ENCODE measurements at places on chromosomes 3 and 15.

DNA sequence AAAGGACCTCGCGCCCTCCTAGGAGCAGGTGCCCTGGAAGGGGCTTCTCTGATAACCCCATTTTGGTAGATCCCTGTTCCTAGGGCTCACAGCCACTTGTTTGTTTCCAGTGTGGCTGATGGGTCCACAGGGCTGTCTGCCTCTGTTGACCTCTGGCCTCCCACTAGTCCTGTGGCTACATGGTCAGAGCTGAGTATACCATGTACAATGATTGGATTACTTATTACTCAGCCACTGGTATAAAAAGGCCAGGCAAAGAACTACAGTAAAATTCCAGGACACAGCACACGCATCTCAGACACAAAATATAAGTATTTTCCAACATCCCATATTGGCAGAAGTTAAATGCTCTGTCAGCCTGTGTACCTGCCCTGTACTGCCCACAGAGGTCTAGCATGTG lies 277.3 kb downstream of the GABRG3 start:
- no peak for DNase-seq

DNA sequence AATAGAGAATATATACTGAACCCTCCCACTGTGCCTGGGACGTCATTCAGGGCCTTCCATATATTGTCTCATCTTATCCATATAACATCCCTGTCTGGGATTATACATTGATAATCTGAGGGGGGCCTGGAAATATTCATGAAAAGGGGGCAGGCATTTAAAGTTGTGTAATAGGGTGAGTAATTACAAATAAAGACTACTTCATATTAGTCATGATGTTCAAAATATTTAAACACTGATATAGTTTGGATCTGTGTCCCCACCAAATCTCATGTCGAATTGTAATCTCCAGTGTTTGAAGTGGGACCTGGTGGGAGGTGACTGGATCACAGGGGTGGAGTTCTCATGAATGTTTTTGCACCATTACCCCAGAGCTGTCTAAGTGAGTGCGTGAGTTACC lies 97.8 kb downstream of the AQP9 start:
- DNase-seq: no peak

GRCh38 chr3:168973206-168973605 lies 690.3 kb downstream of the MECOM start:
- DNase-seq: no peak

- no peak for DNase-seq
These were observed 61.0 kb upstream of the DAZL start for GRCh38 chr3:16666206-16666605.

GRCh38 chr3:101072300-101072699 lies 79.1 kb upstream of the ABI3BP start:
- no peak for DNase-seq

DNA sequence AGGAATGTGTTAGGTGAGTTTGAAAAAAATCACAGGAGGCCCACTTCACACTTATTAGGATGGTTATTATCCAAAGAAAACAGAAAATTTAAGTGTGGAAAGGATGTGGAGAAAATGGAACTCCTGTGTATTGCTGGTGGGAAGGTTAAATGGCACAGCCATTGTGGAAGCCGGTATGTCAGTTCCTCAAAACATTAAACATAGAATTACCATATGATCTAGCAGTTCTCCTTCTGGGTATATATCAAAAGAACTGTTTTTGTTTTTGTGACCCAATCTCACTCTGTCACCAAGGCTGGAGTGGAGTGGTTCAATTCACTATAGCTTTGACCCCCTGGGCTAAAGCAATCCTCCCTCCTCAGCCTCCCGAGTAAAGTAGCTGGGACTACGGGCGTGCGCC lies 10.4 kb upstream of the ZFYVE19 start:
- DNase-seq: no peak

DNA sequence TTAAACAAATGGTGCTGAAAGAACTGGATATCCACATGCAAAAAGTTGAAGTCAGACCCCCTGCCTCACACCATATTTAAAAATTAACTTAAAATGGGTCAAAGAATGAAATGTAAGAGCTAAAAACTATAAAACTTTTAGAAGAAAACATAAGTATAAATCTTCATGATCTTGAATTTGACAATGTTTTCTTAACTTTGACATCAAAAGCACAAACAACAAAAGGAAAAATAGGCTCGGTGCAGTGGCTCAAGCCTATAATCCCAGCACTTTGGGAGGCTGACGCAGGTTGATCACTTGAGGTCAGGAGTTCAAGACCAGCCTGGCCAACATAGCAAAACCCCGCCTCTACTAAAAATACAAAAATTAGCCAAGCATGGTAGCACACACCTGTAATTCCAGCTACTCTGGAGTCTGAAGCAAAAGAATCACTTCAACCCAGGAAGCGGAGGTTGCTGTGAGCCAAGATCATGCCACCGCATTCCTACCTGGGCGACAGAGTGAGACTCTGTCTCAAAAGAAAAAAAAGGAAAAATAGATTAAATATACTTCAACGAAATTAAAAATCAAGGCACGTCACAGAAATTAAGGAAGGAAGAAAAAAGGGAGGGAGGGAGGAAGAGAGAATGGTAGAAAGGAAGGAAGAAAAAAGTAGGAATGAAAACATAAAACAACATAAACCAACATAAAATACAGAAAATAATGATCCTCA lies 1.5 kb downstream of the RAB27A start:
- no peak for DNase-seq

- no peak for DNase-seq
These were observed 348.6 kb upstream of the GRM7 start for GRCh38 chr3:6512172-6512800.

DNA sequence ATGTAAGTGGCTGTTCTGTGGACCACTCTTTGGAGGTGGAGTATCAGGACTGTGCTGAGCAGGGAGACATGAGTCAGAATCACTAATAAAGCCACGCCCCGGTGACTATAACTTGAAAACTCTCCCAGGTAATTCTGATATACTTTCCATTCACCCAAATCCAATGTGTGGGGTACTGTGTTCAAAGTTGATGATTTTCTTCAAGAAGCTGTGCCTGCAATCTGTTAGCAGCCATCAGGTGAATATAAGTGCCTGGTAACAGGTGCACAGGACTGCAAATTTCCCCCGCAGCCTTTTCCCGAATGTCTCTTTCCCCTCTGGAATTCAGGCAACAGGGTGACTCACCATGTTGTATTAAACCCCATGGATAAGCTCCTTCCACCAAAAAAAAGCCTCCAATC lies 17.0 kb downstream of the MAGI1 start:
- no peak for DNase-seq

DNA sequence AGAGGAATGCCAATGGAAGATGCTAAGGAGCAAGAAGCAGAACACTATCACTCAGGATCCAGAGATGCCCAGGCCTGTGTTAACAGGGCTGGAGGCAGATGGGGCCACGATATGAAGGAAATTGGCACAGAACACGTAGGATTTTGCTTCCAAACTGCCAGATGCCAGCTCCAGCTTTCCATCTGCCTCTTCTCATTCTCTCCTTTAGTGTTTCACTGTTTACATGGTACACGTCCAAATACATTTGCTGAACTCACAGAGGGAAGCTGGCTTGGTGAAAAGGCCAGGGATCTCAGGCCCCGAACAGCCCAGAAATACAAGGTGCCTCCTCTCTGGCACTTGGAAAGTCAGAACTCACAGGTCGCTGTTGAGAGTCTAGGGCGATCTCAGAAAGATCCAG lies 187.0 kb downstream of the NTRK3 start:
- no peak for DNase-seq

DNA sequence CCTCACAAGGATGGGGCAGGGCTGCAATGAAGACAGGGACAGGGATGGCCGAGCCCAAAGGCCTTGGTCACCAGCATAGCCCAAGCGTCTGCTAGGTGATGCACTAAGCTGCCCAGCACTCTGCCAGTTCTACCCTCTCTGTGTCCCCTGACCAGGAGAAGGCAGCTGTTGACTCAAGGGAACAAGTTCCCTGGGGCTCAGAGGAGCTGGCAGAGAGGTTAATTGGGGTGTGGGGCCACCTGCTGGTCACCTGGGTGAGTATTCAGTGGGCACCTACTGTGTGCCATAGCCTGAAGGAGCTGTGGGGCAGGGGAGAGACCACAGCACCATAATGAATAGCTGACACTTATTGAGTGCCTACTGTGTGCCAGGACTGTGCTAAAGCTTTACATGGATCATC lies 22.0 kb upstream of the DOCK3 start:
- peak; percentile 35 for DNase-seq

GRCh38 chr3:110667216-110667615 lies 404.4 kb upstream of the NECTIN3 start:
- no peak for DNase-seq

- no peak for DNase-seq
These were observed 81.3 kb downstream of the CHL1 start for GRCh38 chr3:277873-278272.

GRCh38 chr3:55169161-55169560 lies 241.3 kb upstream of the LRTM1 start:
- DNase-seq: no peak

DNA sequence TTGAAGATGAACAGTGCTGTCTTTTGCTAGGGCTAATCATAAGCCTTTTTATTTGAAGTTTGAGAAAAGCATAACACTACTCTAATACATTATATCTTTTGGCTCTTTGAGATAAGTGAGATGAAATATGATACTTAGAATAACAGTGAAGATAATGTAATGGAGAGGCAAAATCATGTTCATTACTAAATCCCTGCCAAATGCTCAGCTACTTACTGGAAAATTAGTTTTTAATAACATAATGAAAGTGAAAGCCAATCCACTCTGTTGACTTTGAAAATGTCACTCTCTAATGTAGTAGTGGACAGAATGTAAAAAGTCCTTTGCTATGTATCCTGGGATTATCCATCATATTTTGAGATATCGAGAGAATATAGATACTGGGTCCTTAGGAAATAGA lies 35.9 kb upstream of the MYH15 start:
- no peak for DNase-seq

DNA sequence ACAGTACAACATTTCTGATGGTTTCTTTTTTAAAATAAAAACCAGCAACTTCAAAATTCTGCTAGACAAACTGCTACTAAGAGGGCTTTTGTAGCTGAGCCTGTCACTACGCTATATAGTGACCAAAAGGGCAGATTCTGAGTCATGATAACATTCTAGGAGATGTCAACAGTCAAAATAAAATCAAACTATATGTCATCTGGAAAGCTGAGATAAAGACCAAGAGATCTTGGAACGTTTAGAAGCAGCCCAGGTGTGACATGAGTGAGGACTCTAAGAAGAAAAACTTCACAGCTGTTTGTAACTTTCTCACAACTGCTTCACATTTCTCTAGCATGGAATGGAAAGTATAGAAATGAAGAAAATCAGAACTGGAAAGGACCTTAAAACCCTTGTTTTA lies 84.6 kb downstream of the FILIP1L start:
- no peak for DNase-seq

- no peak for DNase-seq
These were observed 627 bp upstream of the PLS1 start for GRCh38 chr3:142595581-142595950.

DNA sequence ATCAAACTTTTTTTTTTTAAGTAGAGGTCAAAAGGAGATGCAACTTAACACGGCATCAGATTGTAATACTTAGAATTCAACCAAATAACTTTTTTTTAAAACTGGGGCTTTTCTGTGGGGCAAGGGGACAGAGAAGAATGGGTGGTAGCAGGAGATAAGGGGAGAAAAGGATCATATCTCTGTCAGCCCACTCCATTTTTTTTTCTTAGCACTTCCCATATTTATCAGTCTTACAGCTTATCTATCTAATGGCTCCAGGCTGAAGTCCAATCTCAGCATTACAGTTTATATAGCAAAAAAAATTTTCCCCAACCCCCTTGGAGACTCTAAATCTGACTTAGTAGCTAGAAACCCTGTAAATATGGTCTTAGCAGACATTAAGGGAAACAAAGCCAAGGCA lies 69.3 kb downstream of the PIK3R4 start:
- no peak for DNase-seq

- DNase-seq: no peak
These were observed at the start of gene MITF for GRCh38 chr3:69739204-69740102. TSS of gene MITF (plus strand) at chr3:69739464. CDS start at chr3:69739598, 134 bp downstream.

DNA sequence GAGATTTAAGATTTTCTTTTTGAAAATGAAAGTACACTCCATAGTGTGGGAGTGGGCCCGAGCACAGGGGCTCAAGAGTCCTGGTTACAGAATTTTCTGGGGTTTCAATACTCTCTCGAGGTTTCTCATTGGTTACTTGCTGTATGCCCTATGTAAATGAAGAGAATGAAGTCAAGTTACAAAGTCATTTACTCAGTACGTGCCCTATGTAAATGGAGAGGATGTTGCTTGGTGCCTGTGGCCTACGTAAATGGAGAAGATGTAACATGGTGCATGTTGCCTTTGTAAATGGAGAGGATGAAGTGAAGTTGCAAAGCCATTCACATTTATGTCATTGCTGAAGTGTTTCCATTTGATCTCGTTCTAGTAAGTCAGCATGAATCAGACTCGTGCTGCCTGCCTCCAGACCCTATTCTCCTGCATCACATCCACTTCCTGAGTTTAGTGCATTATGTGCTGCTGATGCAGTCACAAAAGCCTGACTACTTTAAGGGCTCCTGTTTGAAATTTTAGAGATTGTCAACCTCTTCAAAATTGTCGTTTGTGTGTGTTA lies 302.0 kb downstream of the ZBBX start:
- no peak for DNase-seq

Data from central memory CD4-positive, alpha-beta T cell (primary cell).